ENCODE measurements at places on chromosomes 1 and 21. TPM values are rescaled to one million over a fixed set of nuclear protein-coding genes. Genes with fewer than 3 reads are reported as not detected.

Gene OPRD1
- total RNA-seq, result 0.66 TPM

- H3K36me3 ChIP-seq, result no peaks in the 10 kb centered on the region
- no peaks in the 10 kb centered on the region for H3K4me1 ChIP-seq
- no peak for DNase-seq
- no peaks in the 10 kb centered on the region for H3K27me3 ChIP-seq
- no peak overlapping the region for H3K27ac ChIP-seq
These were observed 22.4 kb downstream of the CASQ2 start for GRCh38 chr1:115746021-115746690.

Gene GIPC2
- total RNA-seq, result 20.1 TPM

Gene SLC44A3
- total RNA-seq, result 17.8 TPM

All from body of pancreas (tissue), 4 donors.